ENCODE measurements at places on chromosomes 2 and 18.

GRCh38 chr2:215540658-215541057, 104.8 kb upstream of the FN1 start:
- DNase-seq = no peak

DNA sequence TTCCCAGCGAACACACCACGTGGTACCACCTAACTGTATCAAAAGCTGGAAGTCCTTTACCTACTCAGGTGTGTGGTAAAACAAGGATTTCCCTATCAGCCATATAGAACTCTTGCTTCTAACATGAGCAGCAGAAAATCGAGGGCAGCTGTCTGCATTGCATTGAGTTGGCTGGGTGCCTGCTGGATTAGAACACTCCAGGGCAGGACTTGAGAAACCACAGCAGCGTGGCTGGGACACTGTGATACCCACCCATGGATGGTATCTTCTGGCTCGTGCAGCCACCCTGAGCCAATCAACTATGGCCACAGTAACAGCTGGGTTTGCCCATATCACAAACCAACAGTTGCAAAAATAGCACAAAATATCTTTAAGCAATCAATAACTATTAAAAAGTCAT, 188.3 kb downstream of the FBXO15 start:
- DNase-seq = no peak

GRCh38 chr2:188196343-188197008, 95.2 kb upstream of the GULP1 start:
- DNase-seq = no peak

DNA sequence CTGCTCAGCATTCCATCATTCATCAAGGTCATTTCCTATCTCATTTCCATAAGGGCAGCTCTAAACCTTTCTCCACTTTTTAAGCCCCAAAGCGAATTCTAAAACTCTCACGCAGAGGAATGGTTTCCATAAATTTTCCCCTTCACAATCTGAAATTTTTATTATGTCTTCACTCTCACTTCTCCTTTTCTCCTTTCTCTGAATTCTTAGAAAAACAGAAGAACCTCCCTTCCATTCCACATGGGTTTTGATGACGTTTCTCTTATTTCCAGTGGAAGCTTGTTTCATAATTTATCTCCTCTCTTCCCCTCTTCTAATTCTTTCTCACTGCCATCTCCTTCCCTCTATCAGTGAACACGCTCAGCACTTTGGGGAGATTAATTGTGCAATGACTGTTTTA, 97.3 kb downstream of the SPATS2L start:
- DNase-seq = no peak

GRCh38 chr2:60260639-60261296, 292.7 kb downstream of the BCL11A start:
- no peak for DNase-seq

DNA sequence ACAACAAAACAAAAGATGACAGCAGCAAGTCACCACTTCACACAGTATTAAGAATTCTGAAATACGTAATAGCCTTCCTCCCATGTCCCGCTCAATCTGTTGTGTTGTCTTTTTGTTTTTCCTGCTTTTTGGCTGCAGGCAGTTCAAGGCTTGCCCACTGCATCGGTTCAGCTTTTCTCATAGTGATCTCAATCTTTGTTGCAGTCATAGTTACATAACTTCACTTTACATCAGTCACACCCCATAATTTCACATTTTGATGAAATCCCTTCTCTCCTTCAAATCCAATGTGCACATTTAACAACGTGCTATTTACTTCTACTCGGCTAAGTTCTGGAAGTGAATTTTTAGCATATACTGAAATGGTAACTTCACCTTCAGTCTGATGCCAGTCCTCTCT, 33.8 kb upstream of the HAAO start:
- DNase-seq = no peak

- no peak for DNase-seq
Observed at GRCh38 chr18:29034113-29034856, 857.4 kb upstream of the CDH2 start.

GRCh38 chr2:133138693-133139092, 429.6 kb downstream of the NCKAP5 start:
- DNase-seq = no peak

DNA sequence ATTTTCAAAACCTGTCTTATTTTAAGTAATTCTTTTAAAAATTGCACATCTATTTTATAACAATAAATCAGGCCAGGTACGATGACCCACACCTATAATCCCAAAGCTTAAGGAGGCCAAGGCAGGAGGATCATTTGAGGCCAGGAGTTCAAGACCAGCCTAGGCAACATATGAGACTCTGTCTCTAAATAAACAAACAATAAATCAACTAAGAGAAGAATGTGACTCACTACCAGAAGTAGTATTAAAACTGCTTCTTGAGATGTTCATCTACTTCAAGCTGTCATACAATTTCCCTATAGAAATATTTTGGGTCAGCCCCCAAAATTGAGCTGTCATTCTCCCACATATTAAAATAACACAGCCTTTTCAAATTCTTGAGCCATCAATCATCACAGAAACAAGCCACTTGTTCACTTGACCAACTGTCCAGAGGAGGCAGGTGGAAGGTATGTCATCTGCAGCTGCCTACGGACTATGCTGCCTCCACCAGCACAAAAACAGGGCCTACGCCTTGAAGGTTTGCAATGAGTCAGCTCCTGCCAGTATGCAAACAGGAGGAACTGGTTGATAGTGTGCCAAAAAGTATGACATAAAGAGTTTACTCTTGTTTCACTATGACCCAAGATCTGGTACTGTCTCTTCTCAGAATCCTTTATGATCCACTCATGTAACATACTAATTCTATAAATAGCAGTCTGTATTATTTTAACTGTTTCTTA, 33.6 kb downstream of the KIDINS220 start:
- DNase-seq = no peak

- DNase-seq = no peak
Observed at GRCh38 chr2:151230627-151231140, 31.0 kb downstream of the RBM43 start.

- peak; percentile 64 for DNase-seq
Observed at GRCh38 chr18:44838971-44839666, 158.4 kb downstream of the SETBP1 start.

GRCh38 chr2:193336781-193337180, 1142.0 kb upstream of the TMEFF2 start:
- no peak for DNase-seq

GRCh38 chr2:194464964-194465638, 1191.9 kb upstream of the SLC39A10 start:
- DNase-seq = peak; percentile 18

- no peak for DNase-seq
Observed at GRCh38 chr2:142866426-142866825, 11.0 kb upstream of the KYNU start.

- DNase-seq = no peak
Observed at GRCh38 chr18:22977847-22978701, 44.9 kb downstream of the RBBP8 start.

- DNase-seq = no peak
Observed at GRCh38 chr2:100137866-100138570, 4.4 kb downstream of the AFF3 start.

- DNase-seq = no peak
Observed at GRCh38 chr2:160522951-160523710, 29.5 kb upstream of the RBMS1 start.

- DNase-seq = no peak
Observed at GRCh38 chr2:211673133-211673905, 865.3 kb downstream of the ERBB4 start.

- no peak for DNase-seq
Observed at GRCh38 chr2:20217041-20217970, 7.6 kb downstream of the SDC1 start.

DNA sequence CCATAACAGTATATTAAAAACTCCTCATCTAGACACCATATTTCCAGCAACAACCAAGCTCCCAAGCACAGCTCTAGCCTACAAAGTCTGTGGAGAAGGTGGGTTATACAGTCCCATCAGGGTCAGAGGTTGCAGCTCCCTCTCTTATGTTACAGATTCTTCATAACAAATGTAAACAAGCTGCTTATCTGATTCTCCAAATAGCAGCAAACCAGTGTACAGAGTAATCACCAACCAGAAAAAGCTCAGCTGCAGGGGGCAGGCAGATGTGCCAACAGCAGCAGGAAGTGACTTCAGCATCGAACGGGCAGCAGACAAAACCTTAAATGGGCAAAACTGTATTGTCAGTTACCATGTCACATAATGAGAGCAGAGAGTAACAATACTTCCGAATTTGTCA, 52.9 kb upstream of the NABP1 start:
- no peak for DNase-seq

GRCh38 chr2:3429066-3429610, 49.6 kb downstream of the TRAPPC12 start:
- DNase-seq = no peak

DNA sequence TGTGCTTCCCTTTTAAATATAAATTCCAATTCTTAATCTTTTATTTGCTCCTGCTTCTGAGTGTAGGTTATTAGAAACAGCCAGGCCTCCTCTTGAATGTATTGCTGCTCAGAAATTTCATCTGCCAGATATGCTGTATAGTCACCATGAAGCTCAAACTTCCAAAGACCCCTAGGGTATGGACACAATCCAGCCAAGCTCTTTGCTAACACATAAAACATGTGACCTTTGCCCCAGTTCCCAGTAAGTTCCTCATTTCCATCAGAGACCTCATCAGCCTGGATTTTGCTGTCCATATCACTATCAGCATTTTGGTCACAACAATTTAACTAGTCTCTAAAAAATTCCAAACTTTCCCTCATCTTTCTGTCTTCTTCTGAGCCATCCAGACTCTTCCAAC, 75.2 kb downstream of the MAP2 start:
- no peak for DNase-seq

DNA sequence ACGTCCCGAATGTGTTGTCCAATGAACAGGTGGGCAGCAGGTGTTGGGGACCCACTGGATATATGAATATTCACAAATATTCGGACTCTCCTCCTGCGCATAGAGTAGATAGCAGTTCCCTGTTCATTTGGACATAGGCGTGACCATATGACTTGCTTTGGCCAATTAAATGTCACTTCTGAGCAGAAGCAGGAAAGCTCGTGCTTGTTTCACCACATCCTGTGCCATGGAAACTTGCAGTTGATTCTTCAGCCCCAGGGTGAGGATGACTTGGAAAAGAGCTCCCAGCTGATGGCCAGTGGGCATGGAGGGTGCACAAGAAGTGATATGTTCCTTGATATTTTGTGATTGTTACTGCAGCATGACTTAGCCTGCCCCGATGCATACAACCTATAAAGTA, 52.6 kb downstream of the PTPRM start:
- no peak for DNase-seq

DNA sequence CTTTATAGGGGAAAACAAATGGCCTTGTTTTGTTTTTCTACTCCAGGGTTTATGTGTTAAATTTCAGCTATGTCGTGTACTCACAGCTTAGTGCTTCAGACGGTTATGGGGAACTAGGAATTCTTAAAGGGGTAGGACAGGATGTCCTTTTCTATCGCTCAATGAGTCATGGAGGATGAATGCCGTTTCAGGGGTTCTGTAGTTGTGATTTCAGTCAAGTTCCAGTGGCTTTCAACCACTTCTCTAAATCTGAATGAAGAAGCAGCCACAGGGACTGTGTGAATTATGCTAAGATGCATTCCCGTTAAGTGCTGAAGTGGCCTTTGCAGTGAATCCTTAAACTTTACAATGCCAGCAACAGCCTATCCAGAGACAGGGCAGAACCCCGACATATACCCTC, 1231.7 kb upstream of the ZEB2 start:
- DNase-seq = no peak

- DNase-seq = no peak
Observed at GRCh38 chr18:23401400-23402347, 51.4 kb upstream of the RIOK3 start.

GRCh38 chr2:169743549-169743948, 9.9 kb downstream of the KLHL23 start:
- no peak for DNase-seq

- DNase-seq = no peak
Observed at GRCh38 chr2:233074106-233074505, 14.0 kb downstream of the INPP5D start.

DNA sequence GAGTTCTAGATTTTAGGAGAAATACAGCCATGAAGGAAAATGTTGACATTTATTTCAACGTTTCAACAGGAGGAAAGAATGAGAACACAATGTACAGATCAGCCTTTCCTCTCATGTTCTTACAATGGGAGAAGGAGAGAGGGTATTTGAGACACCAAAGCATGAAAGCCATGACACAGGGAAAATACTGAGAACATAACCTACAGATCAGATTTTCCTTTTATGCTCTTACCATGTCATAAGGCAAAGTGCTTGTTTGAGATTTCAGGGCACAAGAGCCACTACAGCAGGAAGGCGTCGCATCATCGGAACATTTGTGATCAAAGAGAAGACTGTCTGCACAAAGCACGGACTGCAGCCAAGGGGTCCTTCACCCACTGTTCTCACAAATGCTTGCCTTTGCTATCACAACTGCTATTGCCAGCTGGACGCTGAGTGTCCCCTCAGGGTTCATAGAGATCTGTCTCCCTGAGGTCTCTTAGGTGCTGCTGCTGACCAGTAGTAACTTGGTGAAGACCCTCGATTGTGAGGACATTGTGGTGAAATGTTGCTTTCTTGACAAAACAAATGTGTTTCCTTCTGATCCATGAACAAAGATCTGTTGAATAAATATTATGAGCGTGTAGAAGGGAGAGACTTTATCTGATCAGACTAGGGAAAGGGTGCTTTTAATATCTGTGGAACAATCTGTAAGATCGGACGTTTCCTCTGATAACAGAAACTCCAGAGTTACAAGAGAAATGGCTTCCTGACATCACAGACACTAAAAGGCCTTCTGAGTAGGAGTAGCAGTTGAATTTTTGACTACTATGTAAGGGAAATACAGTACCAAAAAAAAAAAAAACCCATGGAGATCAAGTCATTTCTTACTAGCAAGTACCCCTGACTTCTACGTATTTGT, 6.4 kb upstream of the IL1RL1 start:
- no peak for DNase-seq

- no peak for DNase-seq
Observed at GRCh38 chr18:58025733-58026132, 18.3 kb upstream of the NEDD4L start.

DNA sequence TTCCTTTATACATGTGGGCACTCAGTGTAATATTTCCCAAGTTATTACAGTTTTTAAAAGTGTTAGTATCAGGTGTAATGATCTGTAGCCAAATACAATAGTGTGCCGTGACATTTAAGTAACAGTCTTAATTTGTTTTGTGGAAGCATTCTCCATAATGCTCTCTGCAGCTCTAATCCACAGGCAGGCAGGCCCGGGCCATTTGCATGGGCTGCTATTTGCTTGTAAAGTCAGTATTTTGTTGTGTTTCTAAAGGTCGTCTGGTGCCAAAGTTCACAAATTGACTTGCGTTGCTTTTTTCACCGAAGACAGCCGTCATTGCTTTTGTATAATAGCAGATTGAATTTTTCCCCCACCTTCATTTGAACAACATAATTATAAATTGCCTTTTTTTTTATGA, 153.0 kb downstream of the GBX2 start:
- DNase-seq = no peak

GRCh38 chr2:234245945-234246344, 195.4 kb downstream of the SPP2 start:
- DNase-seq = no peak

All from activated naive CD8-positive, alpha-beta T cell treated with anti-CD3 and anti-CD28 coated beads, Interleukin-2, amount 10 ng/mL, durations not matched to agents 7 days and 5 days (primary cell).